Glutamatergic neuron (in vitro differentiated cells): ENCODE measurements at places on chromosomes 2 and 18.

GRCh38 chr2:133077269-133077822 is 407.3 kb upstream of the LYPD1 start:
- H3K27me3 ChIP-seq, result no peaks in the 10 kb centered on the region
- H3K36me3 ChIP-seq, result no peaks in the 10 kb centered on the region
- DNase-seq, result no peak
- H3K4me3 ChIP-seq, result no peak overlapping the region
- no peak overlapping the region for H3K27ac ChIP-seq

GRCh38 chr18:49021433-49022129 is 70.8 kb upstream of the SMAD7 start:
- no peak for DNase-seq
- H3K36me3 ChIP-seq, result no peaks in the 10 kb centered on the region
- no peaks in the 10 kb centered on the region for H3K4me1 ChIP-seq
- H3K27ac ChIP-seq, result no peak overlapping the region
- peaks cover 5% of the 10 kb centered on the region for H3K27me3 ChIP-seq
- no peak overlapping the region for H3K4me3 ChIP-seq

- peaks cover 5% of the 10 kb centered on the region for H3K36me3 ChIP-seq
- H3K4me1 ChIP-seq, result peaks cover 27% of the 10 kb centered on the region
- no peak overlapping the region for H3K4me3 ChIP-seq
- no peak overlapping the region for H3K27ac ChIP-seq
- no peak for DNase-seq
- H3K27me3 ChIP-seq, result no peaks in the 10 kb centered on the region
Observed at GRCh38 chr2:236892721-236893120, 193.0 kb upstream of the COPS8 start.

DNA sequence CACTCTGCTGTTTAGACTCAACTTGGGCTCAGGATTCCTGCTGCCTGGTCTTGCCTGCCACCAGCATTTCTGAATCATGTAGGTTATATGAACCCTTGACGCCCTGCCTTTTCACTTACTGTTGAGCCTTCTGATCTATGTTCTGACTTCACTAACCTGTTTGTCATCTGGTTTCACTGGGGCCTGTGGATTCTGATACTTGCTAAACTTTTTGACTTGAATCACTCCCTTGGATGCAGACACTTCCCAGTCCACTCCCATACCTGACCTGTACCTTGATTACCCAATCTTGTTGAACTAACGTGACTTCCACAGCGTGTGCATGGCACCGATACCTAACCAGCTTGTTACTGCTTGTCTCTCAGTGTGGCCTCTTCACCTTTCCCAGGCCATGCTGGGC is 35.6 kb upstream of the SPAG16 start:
- peaks cover 18% of the 10 kb centered on the region for H3K4me1 ChIP-seq
- no peaks in the 10 kb centered on the region for H3K27me3 ChIP-seq
- H3K4me3 ChIP-seq, result no peak overlapping the region
- H3K27ac ChIP-seq, result no peak overlapping the region

GRCh38 chr2:104023306-104023705 is 830.6 kb upstream of the POU3F3 start:
- H3K4me1 ChIP-seq, result peaks cover 26% of the 10 kb centered on the region
- no peaks in the 10 kb centered on the region for H3K36me3 ChIP-seq
- H3K27me3 ChIP-seq, result peaks cover 2% of the 10 kb centered on the region
- no peak for DNase-seq
- peak overlapping the region; percentile 76 for H3K27ac ChIP-seq

GRCh38 chr18:3649633-3650426 is 199.9 kb downstream of the TGIF1 start:
- H3K27me3 ChIP-seq, result peaks cover under 1% of the 10 kb centered on the region
- H3K4me1 ChIP-seq, result peaks cover 2% of the 10 kb centered on the region
- DNase-seq, result no peak
- no peak overlapping the region for H3K4me3 ChIP-seq
- H3K27ac ChIP-seq, result no peak overlapping the region

DNA sequence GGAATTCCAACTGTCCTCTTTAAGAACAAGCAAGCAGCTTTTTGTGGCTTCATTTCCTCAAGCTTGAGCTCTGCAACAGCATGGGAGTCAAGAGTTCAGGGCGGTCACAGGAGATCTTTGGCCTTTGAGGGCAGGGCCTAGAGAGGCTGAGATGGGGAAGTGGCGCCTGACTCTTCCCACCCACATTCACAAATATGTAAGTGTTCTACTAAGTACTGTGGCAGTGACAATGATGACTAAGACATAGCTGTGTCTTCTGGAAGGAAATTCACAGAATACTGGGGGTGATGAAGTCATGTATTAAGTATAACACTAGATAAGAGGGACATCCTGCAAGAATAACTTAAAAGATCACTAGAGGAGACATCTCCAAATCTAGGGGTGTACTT is 15.0 kb downstream of the RND3 start:
- peaks cover 6% of the 10 kb centered on the region for H3K36me3 ChIP-seq
- DNase-seq, result no peak
- H3K27ac ChIP-seq, result no peak overlapping the region

DNA sequence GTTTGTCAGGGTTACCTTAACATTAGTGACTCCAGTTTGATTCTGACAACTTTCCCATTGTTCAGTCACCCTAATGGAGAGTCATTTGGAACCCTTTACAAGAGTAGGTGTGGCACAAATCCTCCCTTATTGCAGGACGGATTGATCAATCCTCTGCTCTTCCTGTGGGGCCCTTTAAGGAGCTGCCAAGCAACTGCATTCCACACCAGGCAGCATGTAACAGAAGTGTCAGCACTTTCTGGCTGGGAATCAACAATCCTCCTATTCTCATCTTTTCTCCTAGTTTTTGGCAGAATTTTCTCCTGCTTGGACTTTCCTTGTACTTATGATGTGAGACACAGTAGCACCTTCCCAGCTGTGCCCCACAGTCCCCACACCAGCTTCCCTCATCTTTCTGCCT is 177.8 kb downstream of the ST6GAL2 start:
- no peaks in the 10 kb centered on the region for H3K27me3 ChIP-seq
- no peak overlapping the region for H3K4me3 ChIP-seq
- H3K4me1 ChIP-seq, result no peaks in the 10 kb centered on the region
- no peak overlapping the region for H3K27ac ChIP-seq

DNA sequence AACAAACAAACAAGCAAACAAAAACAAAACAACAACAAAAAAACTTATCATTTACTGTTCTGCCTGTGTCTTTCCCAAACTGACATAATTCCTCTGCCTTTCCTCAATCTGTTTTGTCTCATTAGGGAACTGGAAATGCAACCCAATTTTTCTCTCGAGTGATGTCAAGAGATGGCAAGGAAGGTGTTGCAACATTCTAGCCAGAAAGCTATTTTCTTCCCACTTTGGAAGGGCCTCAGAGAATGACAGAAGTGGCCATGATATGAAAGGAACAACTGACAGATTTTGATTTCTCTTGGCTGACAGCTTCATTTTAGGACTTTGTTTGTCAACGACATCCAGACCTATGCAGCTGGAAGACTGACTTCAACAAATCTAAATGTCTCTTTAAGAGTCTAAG is 24.7 kb downstream of the RND3 start:
- DNase-seq, result no peak
- peaks cover 1% of the 10 kb centered on the region for H3K27me3 ChIP-seq
- H3K4me3 ChIP-seq, result no peak overlapping the region
- no peak overlapping the region for H3K27ac ChIP-seq

DNA sequence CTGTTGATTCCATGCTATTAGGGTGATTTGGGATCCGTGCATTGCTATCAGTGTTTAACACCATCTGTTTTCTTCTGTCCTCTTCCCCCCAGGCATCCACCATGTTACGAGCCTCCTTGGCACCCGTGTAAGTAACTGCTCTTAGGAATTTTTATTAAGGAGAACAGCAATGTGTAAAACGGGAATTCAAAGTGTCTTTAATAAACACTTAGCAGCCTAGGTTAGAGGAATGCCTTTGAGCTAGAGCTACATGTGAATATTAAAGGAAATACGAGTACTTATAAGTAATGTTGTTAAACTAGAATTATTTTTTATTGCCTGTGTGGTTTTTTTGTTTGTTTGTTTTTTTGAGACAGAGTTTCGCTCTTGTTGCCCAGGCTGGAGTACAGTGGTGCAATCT is 58.1 kb downstream of the ARMC9 start:
- no peaks in the 10 kb centered on the region for H3K36me3 ChIP-seq
- H3K4me1 ChIP-seq, result no peaks in the 10 kb centered on the region
- H3K4me3 ChIP-seq, result no peak overlapping the region

DNA sequence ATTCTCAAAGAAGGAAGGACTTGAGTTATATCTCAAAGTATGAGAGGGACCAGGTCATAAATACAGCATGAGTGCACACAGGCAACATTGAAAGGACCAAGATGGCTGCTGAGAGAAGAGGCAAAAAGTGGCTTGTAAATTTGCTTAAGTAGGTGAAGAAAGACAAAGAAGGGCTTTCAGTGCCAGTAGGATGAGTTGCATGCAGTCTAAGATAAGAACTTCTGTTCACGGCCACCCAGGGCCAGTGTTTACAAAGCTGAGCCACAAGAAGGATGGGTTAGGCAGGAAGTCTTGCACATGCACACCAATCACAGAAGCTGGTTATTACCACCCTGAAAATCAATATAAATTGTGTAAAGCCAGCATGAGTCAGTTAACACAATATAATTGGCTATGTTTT is 3.1 kb upstream of the ABCB11 start:
- H3K4me3 ChIP-seq, result no peak overlapping the region
- H3K27ac ChIP-seq, result no peak overlapping the region
- H3K4me1 ChIP-seq, result no peaks in the 10 kb centered on the region
- DNase-seq, result no peak

DNA sequence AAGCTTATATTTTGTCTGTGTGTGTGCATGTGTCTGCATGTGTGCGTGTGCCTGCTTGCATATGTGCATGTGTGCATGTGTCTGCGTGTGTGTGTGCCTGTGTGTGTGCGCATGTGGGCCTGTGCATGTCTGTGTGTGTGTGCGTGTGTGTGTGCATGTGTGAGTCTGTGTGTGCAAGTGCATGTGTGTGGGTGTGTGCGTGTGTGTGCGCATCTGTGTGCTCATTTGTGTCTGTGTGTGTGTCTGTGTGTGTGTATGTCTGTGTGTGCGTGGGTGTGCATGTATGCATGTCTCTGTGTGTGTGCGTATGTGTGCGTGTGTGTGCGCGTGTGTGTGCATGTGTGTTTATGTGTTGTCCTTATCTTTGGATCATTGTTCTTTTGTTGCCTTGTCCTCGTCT is 56.8 kb downstream of the DSC3 start:
- H3K36me3 ChIP-seq, result no peaks in the 10 kb centered on the region
- H3K27me3 ChIP-seq, result peaks cover 3% of the 10 kb centered on the region
- DNase-seq, result no peak
- peaks cover 24% of the 10 kb centered on the region for H3K4me1 ChIP-seq
- H3K4me3 ChIP-seq, result no peak overlapping the region
- no peak overlapping the region for H3K27ac ChIP-seq

DNA sequence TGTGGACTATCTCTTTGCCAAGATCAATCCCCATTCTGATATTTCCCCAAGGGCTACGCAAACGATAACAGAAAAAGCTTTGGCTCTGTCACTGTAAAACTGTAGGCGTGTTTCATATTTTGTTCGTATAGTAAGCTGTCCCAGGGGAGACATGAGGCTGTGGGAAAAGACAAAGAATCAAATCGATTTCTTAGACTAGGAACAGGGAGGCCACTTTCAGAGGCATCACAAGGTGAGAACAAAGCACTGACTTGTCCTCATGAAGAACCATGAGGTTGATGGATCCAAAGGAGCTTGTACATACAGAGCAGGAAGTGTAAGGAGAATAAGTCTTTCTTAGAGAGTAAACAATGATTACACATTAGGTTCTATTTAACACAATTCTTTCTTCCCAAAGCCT is 255.7 kb downstream of the HNMT start:
- peaks cover 2% of the 10 kb centered on the region for H3K4me1 ChIP-seq
- DNase-seq, result no peak
- no peaks in the 10 kb centered on the region for H3K36me3 ChIP-seq

- peaks cover 11% of the 10 kb centered on the region for H3K36me3 ChIP-seq
- peaks cover 5% of the 10 kb centered on the region for H3K27me3 ChIP-seq
- H3K4me3 ChIP-seq, result no peak overlapping the region
- no peak overlapping the region for H3K27ac ChIP-seq
- H3K4me1 ChIP-seq, result peaks cover 17% of the 10 kb centered on the region
Observed at GRCh38 chr2:71551631-71551915, 98.2 kb downstream of the DYSF start.

GRCh38 chr18:13568443-13569392 is 157.6 kb downstream of the FAM210A start:
- H3K36me3 ChIP-seq, result no peaks in the 10 kb centered on the region
- peaks cover 1% of the 10 kb centered on the region for H3K4me1 ChIP-seq
- H3K27ac ChIP-seq, result no peak overlapping the region
- no peaks in the 10 kb centered on the region for H3K27me3 ChIP-seq

DNA sequence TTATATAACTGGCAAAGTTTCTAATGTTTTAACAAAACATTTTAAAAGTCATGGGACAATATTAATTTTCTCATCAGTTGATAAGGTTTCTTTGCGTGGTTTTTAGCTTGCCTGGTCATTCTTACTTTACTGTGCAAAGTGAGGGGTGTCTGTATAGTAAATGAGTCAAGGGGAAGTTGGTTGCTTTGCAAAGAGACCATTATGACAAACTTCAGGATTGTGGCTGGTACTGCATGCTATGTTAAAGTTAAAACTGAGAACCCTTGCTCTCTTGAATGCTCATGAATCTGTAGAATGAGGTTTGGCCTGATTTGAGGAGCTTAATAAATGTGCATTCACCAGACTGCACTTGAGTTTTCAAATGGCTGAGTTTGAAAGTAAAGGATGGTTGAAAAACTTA is 47.0 kb downstream of the COL4A4 start:
- DNase-seq, result no peak
- H3K27ac ChIP-seq, result no peak overlapping the region
- H3K27me3 ChIP-seq, result peaks cover 3% of the 10 kb centered on the region
- no peaks in the 10 kb centered on the region for H3K36me3 ChIP-seq
- H3K4me1 ChIP-seq, result no peaks in the 10 kb centered on the region

DNA sequence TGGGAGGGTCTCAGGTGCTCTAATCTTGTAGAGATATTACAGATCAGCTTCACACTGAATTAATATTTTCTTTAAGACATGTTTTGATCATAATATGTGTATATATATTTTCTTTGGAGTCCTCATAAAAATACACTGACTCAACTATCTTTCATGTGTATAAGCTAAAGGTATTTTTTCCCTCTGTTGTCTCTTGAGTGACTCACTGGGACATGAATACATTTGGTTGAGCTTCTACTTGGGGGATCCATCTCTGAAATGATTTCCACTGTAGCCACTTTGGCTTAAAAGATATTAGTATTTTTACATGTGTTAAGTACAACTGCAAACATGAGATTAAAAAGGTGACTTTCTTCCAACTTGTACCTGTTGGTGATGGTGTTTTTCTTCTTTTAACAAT is 140.8 kb downstream of the TTN start:
- no peak for DNase-seq
- no peak overlapping the region for H3K4me3 ChIP-seq
- no peaks in the 10 kb centered on the region for H3K36me3 ChIP-seq
- H3K4me1 ChIP-seq, result no peaks in the 10 kb centered on the region

- no peaks in the 10 kb centered on the region for H3K36me3 ChIP-seq
- no peak for DNase-seq
- H3K27ac ChIP-seq, result no peak overlapping the region
- H3K27me3 ChIP-seq, result peaks cover 5% of the 10 kb centered on the region
- H3K4me1 ChIP-seq, result peaks cover 3% of the 10 kb centered on the region
- no peak overlapping the region for H3K4me3 ChIP-seq
Observed at GRCh38 chr18:49697757-49698524, 115.4 kb downstream of the ACAA2 start.

GRCh38 chr18:3603421-3604234 is 153.7 kb downstream of the TGIF1 start:
- no peak for DNase-seq
- no peaks in the 10 kb centered on the region for H3K27me3 ChIP-seq
- no peak overlapping the region for H3K4me3 ChIP-seq
- no peaks in the 10 kb centered on the region for H3K36me3 ChIP-seq
- no peaks in the 10 kb centered on the region for H3K4me1 ChIP-seq
